ENCODE measurements at places on chromosomes 4 and X.

DNA sequence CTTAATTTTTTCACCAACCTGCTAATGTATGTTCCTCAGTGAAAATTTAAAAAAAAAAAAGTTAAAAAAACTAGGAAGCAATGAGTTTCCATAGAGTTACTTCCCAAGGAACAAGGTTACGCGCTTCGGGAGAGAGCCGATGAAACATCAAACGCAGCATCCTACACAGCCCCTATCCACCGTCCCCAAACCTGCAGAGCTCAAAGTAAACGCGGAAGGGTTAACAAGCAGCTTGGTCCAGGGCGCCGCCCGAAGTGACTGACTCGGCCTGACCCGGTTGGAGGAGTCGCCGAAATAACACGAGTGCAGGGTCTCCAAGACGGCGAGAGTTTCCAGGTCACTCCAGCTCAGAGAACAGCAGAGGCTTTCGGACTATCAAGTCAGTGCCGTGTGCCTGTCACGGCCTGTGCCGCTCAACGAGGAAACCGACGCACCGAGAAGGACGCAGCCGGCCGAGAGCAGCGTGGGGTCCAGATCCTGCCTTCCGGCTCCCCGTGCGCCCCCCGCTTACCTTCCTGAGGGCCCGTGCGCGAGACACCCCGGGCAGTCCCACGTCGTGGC lies 512 bp downstream of the NOP14 start:
- peak; percentile 44 for DNase-seq

DNA sequence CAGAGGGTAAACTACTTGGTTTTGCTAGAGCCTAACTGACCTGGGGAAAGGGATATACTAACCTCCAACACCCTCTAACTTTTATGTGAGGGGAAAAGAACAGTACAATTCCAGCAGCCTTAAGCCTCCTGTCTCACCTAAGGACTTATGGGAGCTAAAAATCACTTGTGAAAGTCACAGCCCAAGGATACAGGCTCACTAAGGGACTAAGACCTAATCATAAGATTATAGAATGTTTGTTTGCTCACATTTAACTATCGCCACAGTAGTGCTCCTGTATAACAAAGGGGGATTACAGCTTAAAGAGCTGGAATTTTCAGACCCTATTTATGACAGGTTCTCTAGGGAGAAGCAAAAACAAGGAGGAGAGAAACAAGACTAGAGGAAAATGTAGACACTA lies 548.7 kb downstream of the DACH2 start:
- no peak for DNase-seq

GRCh38 chr4:3676907-3677747 lies 89.1 kb upstream of the ADRA2C start:
- no peak for DNase-seq

DNA sequence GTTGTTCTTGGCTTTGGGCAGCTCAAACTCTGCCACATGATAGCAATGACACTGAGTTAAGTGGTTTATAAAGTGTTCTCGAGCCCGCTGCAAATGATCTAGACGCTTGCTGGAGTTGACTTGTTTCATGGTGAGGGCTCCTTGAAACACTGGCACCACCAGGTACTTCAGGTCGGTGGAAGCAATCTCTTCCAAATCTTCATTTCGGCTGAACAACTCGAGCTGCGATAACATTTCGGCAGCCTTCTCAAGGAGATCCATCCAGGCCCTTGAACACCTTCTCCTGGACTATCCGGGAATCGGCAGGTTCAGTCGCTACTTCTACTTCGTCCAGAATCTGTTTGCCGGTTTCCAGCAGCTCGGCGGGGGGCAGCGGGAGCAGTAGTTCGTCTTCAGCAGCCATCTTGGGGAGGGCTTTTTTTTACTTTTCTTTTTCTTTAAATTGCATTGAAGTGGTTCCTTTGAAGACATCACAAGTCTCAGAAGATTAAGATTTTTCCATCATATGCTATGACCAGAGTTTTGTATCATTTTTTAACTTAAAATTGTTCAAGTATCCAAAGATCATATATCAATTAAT lies 28.0 kb downstream of the HNRNPDL start:
- no peak for DNase-seq

DNA sequence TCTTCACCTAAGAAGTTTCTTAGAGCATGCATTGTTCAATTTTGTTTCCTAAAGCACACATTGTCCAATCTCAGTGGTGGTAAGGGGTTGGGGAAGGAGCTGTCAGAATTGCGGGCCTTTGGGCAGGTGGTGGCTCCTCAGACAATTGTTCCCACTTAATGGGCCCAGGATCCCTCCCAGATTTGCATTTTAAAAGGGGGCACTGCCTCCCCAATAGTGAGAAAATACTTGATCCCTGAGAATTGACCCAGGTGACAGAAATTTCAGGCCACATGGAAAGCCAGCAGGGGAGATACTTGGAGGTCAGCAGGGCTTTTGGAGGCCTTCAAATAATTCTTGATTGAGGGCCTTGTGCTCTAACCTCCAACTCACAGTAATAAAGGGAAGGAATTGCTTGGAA lies 217.1 kb downstream of the ZNF674 start:
- DNase-seq = no peak

DNA sequence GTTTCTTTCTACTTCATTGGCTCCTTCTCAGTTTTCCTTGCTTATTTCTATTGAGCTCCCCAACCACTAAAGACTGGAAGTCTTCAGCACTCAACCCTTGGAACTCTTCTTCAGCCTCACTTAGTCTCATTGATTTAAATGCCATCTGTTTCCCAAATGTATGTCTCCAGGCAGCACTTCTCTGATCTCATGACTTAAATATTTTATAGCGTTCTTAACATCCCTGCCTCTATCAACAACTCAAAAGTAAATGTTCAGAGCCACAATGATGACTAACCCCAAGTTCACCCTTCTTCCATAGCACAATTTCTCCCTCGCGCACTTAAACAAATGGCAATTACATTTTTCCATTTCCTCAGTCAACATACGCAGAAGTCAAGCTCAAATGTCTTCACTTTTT lies 1393.3 kb downstream of the ARAP2 start:
- DNase-seq = no peak

- DNase-seq = no peak
Measured at GRCh38 chr4:145719752-145720624, 40.0 kb downstream of the C4orf51 start.

GRCh38 chr4:153024466-153024865 lies 88.3 kb downstream of the FHDC1 start:
- no peak for DNase-seq

GRCh38 chr4:67397931-67398330 lies 147.4 kb downstream of the CENPC start:
- no peak for DNase-seq

DNA sequence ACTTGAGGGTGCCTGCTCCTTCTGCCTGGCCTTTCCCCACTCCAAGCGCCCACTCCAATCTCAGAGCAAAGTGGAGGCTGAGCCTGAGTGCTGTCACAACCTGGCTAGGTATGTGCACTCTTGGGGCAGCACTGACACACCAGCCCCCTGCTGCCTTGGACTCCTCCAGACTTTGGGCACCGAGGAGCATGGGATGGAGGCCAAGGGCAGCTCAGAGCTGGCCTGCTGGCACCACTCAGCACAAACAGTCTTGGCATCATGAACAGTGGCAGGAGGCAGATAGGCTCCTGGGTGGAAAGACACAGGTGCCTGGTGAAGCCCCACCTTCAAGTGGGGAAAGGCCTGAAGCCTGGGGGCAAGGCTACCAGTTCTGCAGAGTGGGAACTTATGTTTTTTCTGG lies 91.8 kb downstream of the KCNIP4 start:
- no peak for DNase-seq

Data from kidney capillary endothelial cell (primary cell).